Epithelial cell of prostate (primary cell): ENCODE measurements at places on chromosomes 2 and 18.

- DNase-seq = no peak
Measured at GRCh38 chr2:171688129-171688465, 828 bp downstream of the DYNC1I2 start.

- DNase-seq = no peak
Measured at GRCh38 chr2:96507957-96508520, 2.9 kb upstream of the NEURL3 start.

GRCh38 chr2:103008586-103008985, 246.8 kb downstream of the TMEM182 start:
- DNase-seq = no peak

- DNase-seq = no peak
Measured at GRCh38 chr18:274313-274712, 6.5 kb upstream of the THOC1 start.

DNA sequence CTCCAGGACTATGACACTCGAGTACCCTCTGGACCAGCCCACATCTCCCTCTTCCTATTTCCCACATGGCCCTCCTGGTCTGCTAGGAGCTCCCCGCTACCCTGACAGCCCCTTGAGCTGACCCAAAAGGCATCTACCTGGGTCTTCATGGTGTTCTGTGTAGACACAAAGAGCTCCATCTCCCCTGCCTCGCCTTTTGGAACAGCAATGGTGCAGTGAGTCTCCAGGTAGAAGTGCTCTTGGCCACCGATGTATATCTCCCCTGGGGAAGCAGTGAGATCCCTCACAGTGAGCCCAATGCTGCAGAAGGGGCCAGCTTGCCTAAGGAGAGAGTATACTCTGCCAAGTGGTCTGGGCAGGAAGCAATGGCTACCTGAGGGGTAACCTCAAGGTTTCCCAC, 47.8 kb downstream of the XDH start:
- no peak for DNase-seq

GRCh38 chr2:31240381-31241365, 6.7 kb downstream of the EHD3 start:
- DNase-seq = no peak

DNA sequence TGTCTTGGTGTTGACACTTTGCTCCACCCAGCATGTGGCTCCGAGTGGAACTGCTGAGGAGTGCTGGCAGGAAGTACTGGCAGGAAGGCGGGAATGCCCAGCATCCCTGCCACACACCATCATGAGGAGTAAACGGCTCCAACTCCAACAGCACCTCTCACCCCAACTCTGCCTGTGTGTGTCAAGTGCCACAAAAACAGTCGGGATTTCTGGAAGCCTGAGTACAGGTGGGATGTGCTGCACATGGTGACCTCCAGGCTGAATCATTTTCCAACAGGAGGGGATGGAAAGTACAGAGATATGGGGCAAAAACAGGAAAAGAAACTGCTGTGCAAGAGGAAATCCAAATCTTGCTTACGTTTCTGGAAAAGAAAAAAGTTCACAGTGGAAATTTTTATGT, 53.6 kb downstream of the PARD6G start:
- DNase-seq = no peak

- DNase-seq = peak; percentile 91
Measured at GRCh38 chr2:236659758-236660150, 90.1 kb downstream of the ACKR3 start.

DNA sequence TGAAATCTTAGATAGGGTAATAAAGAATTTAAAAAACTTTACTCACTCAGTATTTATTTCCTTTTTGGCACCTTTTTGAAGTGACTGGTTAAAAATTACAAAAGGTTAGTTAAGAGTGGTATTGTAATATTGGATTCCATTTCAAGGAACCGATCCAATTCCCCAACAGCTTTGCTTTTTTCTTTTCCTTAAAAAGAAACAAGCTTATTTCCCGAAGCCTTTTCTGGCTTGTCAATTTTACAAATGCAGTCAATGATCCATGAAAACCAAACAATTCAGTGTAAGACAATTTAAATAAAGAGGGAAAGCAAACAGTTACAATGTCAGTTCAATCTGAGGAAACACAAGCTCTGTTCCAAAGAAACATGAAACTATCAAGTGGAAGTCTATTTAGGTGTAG, 200.2 kb downstream of the RIT2 start:
- no peak for DNase-seq

DNA sequence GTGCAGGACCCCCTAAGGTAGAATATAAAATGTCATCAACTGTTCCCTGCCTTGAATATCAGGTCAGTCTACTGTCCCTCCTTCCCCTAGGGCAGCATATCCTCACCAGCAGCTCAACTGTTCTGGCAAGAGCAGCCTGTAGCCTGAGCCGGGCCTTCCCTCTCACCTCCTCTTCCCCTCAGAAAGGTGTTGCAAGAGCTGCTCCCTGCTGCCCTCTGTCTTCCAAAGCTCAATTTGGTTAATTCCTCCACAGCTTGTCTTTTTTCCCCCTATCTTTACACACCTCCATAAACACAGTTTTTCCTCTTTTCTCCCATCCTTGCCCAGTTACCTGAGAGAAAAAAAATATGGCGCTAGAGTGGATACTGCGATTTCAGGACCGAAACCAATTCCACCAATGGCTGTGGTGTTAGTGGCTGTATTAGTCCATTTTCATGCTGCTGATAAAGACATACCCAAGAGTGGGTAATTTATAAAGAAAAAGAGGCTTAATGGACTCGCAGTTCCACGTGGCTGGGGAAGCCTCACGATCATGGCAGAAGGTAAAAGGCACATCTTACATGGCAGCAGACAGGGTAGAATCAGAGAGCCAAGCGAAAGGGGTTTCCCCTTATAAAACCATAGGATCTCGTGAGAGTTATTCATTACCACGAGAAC, 184.7 kb downstream of the MREG start:
- no peak for DNase-seq

DNA sequence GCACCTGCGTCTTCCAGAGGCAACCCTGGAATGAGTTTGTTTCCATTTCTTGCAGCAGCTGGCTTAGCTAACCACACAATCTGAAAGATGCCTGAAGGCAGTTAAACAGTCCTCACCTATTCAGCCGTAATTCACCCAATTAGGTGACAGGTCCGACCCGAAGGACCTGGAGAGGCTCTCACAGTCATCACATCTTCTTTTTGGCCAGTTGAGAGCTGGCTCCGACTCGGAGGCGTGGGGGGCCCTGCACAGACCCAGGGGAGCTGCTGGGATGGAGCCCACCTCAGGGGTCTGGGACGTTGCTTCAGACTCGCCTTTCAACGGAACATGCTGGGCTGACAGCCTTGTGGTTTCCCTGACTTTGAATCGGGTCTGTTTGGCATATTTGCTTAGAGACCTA, 187.3 kb downstream of the RTP5 start:
- no peak for DNase-seq

DNA sequence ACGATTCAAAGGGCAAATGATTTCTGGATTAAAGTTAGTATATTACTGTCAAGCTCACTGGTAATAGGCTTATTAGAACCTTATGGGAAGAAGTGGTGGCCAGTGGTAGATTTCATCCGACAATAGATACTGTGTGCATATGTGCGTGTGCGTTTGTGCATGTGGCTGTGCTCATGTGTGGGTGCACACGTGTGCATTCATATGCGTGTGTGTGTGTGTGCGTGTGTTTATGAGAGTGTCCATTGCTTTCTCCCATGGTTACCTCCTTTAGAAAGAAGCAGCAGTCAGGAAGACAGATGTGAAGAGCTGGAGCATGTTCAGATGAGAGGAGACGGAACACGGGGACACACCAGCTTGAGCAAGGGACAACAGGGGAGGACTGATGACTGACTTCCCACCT, 8.9 kb upstream of the MROH2A start:
- no peak for DNase-seq

DNA sequence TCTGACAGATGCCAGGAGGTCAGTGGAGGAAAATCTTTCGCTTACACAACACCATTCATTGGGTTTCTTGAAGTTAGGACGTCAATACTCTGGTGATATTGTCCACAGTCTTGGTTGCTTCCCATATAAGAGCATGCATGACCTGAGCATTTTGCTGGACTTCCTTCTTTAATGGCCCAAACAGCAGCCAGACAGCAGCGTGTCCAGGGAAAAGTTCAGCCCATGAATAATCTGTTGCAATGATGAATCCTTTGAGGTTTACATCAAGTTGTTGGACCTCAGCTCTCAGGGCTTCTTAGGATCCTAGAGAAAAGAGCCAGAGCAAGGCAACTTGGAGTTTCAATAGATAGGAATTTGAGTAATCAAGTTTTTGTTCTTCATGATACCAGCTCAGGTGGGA, 155.6 kb upstream of the MGAT5 start:
- DNase-seq = no peak

DNA sequence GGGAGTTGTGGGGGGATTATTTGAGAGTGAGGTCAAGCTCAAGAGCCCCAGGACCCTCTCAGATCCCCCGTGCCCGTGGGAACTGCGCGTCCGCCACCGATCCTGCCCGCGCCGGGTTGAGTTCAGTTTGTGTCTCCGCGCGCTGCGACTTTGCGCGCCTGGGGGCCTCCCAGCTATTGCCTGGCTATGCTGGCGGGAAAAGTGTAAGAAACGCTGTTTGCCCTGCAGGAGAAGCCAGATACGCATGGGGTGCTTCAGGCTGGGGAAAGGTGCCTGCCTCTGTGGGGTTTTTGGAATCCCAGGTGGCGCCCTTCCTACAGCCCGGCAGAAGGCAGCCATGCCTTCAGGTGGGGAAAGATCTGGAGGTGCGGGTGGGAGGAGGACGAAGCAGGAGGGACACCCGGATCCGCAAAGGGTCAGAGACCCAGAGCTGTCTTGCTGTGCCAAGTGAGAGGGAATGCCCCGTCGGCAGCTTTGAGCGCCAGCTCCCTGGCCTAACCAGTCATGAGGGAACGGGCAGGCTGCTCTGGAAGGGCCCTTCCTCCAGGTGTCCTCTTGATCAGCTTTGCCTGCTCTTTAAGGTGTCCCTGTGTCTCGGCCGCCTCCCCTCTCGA, 22.5 kb downstream of the TEX44 start:
- no peak for DNase-seq

GRCh38 chr2:147149575-147150240, 695.1 kb upstream of the ACVR2A start:
- DNase-seq = no peak

- no peak for DNase-seq
Measured at GRCh38 chr2:64196963-64197362, 52.7 kb upstream of the PELI1 start.

DNA sequence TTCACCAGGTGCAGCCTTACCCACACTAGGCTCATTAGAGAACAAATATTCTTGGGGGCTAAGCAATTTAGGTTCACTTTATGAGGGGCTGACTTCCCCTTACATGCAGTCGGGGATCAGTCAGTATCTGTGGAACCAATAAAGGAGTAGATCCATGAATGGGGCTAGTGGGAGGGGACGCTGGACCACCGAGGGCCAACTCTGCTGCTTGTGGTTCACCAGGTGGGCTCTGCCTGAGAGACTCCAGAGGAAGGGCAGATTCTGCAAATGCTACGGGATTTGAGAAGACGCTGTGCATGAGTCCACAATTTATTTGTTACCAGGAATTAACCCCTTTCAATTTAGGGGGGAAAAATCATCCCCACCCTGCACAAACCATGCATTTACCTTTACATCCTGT, 15.9 kb upstream of the HAAO start:
- DNase-seq = no peak

GRCh38 chr2:68745006-68745405, 10.4 kb downstream of the ARHGAP25 start:
- no peak for DNase-seq

DNA sequence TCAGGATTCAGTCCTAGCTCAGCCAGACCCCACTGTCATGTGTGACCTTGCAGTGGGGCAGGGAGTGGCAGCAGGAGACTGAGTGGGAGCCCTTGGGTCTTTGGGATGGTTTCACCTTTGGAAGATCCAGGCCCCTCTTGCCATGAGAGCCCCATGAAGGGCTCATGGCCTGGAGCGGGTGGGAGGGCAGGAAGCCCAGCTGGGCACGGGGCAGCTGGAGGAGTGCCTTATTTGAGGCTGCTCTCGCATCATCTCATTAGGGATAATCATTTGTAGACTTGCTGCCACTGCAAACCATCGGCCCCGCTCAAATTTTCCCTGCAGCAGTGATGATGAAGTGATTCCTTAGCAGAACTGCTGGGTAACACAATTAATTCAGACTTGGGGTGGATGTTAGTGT, 73.9 kb downstream of the TGOLN2 start:
- no peak for DNase-seq

DNA sequence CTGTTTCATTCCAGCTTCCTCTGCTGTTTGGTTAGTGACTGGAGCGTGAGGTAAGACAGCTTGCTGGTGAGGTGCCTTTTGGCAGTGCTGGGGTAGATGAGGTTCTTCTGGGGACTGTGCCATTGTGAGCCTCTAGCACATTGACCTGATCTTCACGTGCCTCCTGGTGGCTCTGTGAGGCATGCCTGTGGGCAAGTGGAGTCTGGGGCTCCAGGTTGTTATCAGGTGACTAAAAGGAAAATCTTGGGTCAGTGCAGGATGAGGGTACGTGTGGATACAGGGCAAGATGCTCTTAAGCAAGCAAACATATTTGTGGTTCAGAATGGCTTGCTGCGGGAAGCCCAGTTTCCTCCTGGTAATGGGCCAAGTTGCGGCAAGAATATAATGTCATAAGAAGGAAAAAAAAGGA, 75.4 kb downstream of the FHOD3 start:
- no peak for DNase-seq

- no peak for DNase-seq
Measured at GRCh38 chr2:106278112-106278876, 84.2 kb upstream of the UXS1 start.

DNA sequence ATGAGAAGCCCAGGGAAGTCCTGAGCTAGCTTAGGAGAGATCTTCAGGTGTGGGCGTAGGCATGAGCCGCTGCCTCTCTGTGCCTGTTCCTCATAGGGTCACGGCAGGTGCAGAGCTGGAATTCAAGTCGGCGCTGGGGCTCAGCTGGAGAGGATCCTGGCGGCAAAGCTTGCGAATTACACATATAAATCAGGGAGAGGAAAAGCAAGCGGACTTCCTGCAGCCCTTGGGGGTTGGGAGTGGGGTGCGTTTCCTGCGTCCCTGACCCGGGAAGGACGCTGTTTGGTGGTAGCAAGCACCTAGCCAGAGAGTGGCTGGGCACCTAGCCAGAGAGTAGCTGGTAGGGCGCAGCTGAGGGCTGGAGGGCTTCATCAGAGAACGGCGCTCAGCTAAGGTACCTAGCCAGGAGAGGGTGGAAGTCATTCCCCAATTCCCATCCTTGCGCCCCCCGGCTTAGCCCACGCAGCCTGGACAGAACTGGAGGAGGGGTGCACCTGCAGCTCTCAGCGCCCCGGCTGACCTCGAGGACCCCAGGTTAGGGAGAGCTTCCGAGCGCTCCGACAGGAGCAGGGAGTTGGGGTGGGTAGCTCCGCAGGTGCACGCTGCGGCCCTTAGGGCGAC, 459 bp upstream of the EFR3B start:
- DNase-seq = no peak

GRCh38 chr2:144501627-144502026, 18.3 kb downstream of the ZEB2 start:
- no peak for DNase-seq

DNA sequence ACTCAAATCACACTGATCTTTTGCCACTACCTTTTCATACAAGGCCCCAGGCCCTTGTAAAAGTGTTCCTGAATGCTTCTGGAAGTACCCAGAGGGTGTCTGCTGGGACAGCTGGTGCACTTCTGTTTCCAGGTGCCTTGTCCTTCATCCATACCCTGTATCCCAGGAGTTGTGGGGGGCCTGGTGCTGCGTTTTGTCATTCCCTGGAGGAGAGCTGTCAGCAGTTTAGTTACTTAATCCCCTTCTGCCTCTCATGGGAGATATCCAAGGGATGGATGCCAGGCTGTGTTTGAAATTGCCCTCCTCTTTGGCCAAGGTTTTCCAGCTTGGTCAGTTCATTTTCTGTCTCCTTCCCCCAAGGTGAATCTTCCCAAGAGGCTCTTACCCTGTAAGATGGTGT, 158.3 kb downstream of the WDSUB1 start:
- DNase-seq = no peak
